Cardiac muscle cell (in vitro differentiated cells and primary cell): ENCODE measurements at places on chromosomes 12 and 14. TPM values are rescaled to one million over a fixed set of nuclear protein-coding genes. Genes with fewer than 3 reads are reported as not detected.

CIDEB gene
- not detected in 2 replicates for total RNA-seq

- no peak for DNase-seq
Measured at GRCh38 chr14:92973798-92974372, 50.9 kb downstream of the CHGA start.

DNA sequence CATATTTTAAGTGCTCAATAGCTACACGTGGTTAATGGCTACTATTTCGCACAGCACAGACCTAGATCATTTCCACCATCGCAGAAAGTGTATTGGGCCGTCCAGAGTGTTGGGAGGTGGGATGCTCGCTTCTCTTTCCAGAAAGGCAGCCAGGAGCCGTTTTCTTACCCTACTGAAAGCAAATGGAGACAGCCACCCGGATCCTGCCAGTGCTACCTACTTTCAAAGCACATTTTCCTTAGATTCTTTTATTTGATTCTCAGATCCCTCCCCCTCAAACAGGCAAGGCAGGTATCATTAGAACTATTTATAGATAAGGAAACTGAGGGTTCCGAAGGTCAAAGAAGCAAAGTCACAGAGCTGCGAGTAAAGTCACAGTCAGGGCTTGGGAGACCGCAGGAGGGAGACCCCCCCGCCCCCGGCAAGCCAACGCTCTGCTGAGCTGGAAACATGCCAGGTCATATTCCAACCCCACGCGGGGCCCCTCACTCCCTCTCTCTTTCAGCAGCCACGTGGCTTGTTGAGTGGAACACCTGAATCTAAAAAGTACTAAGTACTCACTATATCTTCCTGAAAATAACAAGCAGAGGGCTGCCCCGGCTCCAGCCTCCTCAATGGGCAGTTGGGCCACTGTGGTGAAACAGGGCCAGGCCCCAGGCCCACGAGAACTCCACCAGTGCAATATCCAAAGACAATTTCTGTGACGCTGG lies 36.2 kb downstream of the PRIMA1 start:
- DNase-seq: peak; percentile 54

TRIM9 gene
- total RNA-seq: 2.3 and 2.9 TPM in 2 replicates

CEBPE gene
- total RNA-seq: not detected in 2 replicates

- peak; percentile 43 for DNase-seq
Measured at GRCh38 chr14:99481745-99482099, 513 bp downstream of the CCNK start.

RBP5 gene
- total RNA-seq: 0.95 and 8.9 TPM in 2 replicates

DNA sequence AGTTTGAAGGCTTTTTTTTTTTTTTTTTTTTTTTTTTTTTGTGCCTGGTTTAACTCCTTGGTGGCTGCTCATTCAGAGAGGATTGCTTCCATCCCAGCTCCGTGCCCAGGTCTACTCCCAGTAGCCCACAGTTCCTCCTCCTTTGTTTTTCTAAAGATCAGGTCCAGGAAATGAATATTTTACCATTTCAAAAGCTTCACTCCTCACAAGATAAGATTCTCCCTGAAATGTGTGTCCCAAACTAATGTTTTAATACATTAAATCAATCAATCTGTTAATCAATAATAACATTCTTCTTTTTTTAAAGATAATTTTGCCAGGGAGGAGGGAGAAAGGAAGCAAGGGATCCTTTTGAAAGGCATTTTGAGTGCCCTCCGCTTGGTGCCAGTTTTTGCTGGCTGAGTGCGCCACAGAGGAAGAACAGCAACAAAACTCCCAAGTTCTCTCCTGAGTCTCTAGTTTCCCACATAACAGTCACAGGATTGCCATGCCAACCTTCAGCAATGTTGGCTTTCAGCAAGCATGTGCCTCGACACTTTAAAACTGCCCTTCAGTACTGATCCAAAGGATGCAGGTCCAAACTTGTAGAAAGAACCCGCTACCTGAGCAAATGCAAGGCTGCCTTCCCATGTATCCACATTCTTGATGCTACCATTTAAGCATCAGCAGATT lies 99.2 kb downstream of the RMST start:
- no peak for DNase-seq

TSHR gene
- total RNA-seq: 0.32 and 1.2 TPM in 2 replicates

DNA sequence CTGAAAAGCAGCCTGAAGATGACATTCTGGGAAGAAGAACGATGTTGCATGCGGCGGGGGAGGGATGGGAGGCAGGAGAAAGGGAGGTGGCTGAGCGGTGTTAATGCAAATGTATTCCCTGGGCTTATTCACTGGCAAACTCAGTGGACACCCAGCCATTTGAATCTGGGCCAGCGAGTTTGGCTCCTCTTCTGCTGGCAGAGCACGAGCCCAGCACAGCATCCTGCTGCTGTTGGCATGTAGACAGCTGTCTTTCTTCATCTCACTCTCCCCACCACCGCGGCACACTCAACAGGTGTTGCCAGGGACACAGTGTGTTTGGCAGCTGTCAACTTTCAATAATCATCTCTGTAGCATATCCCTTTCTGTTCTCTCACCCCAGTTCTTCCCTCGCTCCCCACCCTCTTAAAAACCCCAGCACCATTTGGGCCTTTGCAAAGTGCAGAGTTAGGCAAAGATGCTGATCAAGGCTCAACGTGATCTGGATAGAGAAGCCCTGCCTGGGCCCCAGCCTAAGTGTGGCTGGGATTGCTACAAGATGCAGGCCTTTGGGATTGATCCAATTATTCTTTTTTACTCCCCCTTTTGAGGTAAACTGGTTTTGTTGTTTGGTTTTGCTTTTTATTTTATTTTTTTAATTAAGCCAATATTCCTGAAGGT lies 131.9 kb downstream of the EXOC5 start:
- no peak for DNase-seq

DNA sequence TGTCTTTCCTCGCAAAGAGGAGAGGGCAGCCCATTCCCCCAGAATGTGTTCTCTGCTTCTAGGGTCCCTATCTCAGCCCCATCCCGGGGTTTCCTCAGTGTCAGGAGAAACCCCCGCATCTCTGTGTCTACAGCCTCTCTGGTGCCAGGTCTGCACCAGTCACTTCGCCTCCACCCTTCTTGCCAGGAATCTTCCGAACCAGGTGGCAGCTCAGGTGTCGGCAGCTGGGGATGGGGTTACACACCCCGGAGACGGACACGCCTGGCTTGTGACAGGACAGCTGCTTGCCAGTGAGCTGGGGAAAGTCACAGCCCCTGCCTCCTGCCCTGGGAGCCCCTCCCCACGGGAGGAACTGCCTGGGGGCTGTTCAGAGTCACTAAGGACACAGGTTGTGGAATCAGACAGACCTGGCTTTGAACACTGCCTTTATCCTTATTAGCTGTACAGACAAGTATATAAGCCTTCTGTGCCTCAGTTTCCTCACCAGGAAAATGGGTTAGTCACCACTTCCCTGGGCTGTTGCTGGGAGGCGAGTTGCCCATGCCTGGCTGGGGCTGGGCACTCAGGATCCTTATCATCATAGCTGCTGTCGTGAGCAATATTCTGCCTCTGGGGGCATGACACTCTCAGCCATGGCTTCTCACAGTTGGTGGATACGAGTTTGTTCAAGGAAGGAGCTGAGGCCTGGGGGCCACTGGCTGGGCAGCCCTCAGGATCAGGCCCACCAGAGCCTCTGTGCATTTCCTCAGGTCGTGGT lies 10.8 kb downstream of the HIP1R start:
- DNase-seq: no peak

GRCh38 chr14:34875031-34875922 lies at the start of gene BAZ1A:
Gene BAZ1A (minus strand): TSS chr14:34875360. CDS start chr14:34874604, 756 bp downstream.
- DNase-seq: peak; percentile 91

DNA sequence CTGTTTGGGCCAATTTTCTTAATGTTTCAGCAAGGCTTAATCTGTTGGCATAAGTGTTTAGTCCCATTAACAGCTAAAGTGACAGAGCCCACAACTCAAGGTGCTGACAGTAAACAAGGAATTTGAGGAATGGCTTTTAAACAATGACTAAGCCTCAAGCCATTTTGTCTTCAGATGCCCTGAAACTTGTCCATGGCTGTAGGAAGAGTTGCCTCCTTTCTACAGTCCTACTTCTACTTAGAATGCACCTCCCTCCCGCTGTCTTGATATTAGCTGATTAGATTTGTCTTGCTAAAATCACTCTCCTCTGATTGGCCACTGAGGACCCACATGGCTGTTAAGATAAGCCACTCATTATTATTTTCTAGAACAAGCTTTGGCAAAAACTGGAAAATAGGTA lies 188.4 kb upstream of the OTX2 start:
- DNase-seq: no peak

DNA sequence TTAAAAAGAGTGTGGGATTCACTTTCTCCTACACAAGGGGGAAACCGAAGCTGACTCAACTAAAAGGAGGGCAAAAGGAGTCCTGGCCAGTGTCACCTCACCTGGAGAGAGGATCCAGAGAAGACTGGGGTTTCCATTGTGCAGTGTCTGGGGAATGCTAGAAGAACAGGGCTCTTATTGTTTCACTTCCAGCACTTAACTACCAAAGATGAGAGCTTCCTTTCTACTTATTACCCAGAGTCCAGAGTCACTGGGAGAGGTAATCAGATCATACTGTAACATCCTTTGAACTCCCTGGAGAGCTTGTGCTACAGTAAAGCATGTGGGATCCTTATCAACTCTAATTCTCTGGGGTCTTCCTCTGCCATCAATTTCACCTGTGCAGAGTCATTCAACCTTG lies 148.4 kb upstream of the BCL2L14 start:
- no peak for DNase-seq

GRCh38 chr12:51323966-51324895 lies at the start of gene BIN2:
Gene BIN2 (minus strand): TSS chr12:51324174. CDS start chr12:51324102, 72 bp downstream.
- no peak for DNase-seq

GRCh38 chr12:103196467-103196866 lies 239.0 kb downstream of the ASCL1 start:
- no peak for DNase-seq
